ENCODE measurements at places on chromosomes 13 and 19. TPM values are rescaled to one million over a fixed set of nuclear protein-coding genes. Genes with fewer than 3 reads are reported as not detected.
A peak's percentile ranks its signal among the peaks of the same experiment; 100 is the strongest.

The CYP4F2 gene
- total RNA-seq, result not detected

The LRRC63 gene
- not detected for total RNA-seq

The FFAR2 gene
- not detected for total RNA-seq

The ZNF846 gene
- 19.0 TPM for total RNA-seq

The ZNF844 gene
- total RNA-seq, result 22.2 TPM

The UBXN6 gene
- total RNA-seq, result 47.9 TPM

The FAAP24 gene
- total RNA-seq, result 1.4 TPM

The C19orf47 gene
- 25.8 TPM for total RNA-seq

The PCDH20 gene
- 0.64 TPM for total RNA-seq

The ARGLU1 gene
- total RNA-seq, result 129 TPM

The MTRF1 gene
- total RNA-seq, result 15.2 TPM

- no peak for DNase-seq
Measured at GRCh38 chr13:36124236-36124822, 6.9 kb downstream of the DCLK1 start.

- DNase-seq, result no peak
Measured at GRCh38 chr13:35957241-35957731, 173.9 kb downstream of the DCLK1 start.

DNA sequence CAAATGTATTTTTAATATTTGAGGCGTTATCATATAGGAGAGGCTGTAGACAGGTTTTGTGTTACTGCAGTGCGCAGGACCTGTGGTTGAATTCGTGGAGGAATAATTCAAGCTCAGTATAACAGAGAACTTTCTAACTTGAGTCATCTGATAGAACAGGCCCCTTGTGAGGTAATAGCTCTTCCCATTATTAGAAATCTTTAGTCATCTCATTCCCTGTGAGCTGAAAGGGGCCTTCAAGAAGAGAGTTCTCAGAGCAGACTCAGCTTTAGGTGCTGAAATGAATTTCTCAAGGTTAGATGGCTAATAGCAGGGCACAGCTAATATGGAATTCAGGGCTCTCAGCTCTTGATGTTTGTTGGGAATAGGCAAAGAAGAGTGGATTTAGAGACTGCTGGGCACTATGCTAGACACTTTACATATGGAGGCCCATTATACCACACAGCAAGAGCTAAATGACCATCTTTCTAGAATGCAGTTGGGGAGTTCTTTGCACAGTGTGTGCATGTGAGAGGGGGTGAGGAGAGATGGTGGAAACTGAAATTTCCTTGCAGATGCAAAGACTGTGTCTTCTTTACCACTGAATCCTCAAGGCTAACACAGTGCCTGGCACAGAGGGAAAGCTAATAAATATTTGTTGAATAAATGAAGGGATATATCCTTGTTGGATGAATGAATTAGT, 89.5 kb downstream of the DGKH start:
- no peak for DNase-seq

GRCh38 chr13:35765941-35766340, 289.5 kb upstream of the MAB21L1 start:
- DNase-seq, result no peak

- DNase-seq, result no peak
Measured at GRCh38 chr13:32153056-32153455, 121.5 kb downstream of the FRY start.

DNA sequence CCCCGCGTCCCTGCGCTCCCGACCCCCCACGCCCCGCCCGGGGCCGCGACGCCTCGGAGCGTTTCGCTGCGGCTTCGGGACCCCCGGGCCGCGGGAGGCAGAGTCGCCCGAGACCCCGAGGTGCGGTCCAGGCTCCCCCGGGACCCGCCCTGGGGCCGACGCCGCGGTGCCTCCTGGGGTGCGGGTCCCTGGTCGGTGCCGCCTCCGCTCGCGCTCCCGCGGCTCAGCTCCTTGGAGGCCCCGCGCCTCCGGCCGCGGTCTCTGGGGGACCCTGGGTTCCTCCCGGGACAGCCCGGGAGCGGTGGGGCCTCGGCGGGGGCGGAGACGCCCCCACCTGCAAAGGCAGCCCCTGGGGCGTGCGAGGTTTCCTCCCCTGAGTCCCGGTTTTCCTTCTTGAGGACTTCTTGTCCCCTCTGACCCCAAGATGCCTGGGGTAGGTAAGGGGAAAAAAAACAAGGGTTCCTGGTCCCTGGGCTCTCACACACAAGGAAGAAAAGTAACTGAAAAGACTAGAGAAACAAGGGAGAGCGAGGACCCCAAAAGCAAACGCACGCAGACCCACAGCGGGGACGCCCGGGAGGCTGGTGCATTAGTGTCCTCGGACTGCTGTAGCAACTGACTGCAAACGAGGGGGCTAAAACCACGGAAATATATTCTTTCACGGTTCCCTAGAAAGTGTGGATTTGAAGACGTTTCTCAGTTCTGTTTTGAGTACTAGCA, 740 bp downstream of the ZNF555 start:
- peak; percentile 27 for DNase-seq

- no peak for DNase-seq
Measured at GRCh38 chr13:51828730-51829567, 16.0 kb downstream of the TMEM272 start.

DNA sequence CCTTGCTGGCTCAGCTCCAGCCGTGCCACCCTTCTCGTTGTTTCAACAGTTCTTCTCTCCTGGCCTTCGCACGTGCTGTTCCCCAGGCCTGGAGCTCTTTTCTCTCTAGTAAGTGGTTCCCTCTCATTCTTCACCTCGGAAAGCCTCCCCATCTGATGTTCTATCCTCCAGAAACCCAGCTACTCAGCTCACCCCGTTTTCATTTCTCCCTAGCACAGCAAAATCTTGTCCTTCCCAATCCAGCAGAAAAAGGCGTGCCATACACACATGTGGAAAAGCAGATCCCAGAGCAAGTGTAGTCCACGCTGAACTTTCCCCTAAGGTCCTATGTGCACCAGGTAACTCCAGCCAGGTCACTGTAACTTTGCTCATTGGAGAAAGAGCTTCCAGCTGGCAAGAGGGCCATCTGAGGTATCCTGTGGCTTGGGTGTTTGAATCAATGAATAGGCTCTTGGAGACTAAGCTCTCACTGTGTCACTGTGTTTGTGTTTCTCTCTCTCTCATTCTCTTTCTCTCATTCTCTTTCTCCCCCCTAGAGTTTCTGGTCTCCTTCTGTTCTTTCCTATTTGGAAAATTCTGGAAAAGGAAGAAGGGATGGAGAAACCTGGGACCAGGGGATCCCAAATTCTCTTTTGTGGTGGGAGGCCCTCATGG, 49.0 kb downstream of the COLGALT1 start:
- DNase-seq, result no peak

DNA sequence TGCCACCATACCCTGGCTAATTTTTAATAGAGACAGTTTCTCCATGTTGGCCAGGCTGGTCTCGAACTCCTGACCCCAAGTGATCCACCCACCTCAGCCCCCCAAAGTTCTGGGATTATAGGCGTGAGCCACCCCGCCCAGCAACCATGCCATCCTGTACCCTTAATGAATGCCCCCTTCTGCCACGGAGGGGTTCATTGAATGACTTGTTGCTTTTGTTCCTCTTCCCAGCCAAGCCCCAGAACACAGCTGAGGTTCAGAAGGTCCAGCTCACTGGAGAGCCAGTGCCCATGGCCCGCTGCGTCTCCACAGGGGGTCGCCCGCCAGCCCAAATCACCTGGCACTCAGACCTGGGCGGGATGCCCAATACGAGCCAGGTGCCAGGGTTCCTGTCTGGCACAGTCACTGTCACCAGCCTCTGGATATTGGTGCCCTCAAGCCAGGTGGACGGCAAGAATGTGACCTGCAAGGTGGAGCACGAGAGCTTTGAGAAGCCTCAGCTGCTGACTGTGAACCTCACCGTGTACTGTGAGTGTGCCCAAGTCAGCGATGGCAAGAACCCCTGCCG, 6.0 kb downstream of the PVR start:
- no peak for DNase-seq

- DNase-seq, result no peak
Measured at GRCh38 chr13:83508771-83509301, 373.4 kb downstream of the SLITRK1 start.

- no peak for DNase-seq
Measured at GRCh38 chr13:91904005-91904404, 505.6 kb downstream of the GPC5 start.

GRCh38 chr19:28914173-28914572, 298.8 kb downstream of the UQCRFS1 start:
- DNase-seq, result no peak

DNA sequence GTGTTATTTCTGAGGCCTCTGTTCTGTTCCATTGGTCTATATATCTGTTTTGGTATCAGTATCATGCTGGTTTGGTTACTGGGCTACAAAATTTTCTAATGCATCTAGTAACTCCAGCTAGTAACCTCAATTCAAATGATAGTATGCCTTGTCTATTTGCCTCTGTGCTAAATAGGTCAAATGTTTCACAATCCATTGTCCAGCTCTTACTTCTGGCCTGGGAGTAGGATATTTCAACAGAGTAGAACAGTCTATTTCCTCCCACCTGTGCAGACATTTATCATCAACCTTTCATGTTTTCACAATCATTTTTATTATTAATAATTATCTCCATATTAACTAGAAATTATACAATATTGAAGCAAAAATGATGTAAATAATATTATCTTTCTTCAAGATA, 18.1 kb upstream of the NDFIP2 start:
- no peak for DNase-seq

DNA sequence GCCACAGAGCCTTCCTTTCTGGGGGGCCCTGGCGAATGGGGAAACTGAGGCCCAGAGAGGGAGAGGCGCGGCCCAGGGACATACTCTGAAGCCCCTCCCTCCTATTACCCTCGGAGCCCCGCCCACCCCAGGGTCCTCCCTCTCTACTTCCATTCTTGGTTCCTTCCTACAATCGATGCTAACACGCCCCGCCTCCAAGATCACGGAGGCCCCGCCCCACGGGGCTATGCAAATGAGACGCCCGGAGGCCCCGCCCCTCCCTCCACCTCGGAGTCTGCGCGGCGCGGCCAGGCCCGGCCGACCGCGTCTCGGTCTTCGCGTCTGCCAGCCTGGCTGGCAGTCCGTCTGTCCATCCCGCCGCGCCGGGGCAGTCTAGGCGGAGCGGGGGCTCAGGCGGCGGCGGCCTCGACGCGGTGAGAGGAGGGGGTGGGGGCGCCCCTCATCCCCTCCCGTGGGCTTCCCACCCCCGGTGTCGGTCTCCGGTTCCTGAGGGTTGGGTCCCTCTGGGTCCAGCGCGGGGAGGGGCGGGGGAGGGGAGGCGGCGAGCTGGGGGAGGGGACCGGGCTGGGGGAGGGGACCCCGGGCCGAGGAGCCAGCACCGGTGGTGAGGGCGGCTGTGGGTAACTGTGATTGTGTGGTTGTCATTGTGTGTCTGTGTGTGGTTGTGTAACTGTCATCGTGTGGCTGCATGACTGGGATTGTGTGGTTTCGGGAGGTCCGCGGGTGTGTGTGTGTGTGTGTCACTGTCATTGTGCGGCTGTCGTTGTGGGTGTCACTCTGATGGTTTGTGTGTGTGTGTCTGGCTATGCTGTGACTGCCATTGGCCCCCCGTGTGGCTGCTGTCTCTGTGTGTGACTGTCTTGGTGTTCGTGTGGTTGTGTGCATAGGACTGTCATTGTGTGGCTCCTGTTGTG, at the start of gene PLPPR2:
Gene PLPPR2 (plus strand): TSS at position 273 of the 914 bp plus-strand sequence. CDS start 2,242 bp downstream, outside the sequence.
- peak; percentile 98 for DNase-seq

- DNase-seq, result no peak
Measured at GRCh38 chr19:41405776-41406175, 8.2 kb downstream of the BCKDHA start.

GRCh38 chr13:107838588-107839161, 376.7 kb downstream of the LIG4 start:
- DNase-seq, result no peak

DNA sequence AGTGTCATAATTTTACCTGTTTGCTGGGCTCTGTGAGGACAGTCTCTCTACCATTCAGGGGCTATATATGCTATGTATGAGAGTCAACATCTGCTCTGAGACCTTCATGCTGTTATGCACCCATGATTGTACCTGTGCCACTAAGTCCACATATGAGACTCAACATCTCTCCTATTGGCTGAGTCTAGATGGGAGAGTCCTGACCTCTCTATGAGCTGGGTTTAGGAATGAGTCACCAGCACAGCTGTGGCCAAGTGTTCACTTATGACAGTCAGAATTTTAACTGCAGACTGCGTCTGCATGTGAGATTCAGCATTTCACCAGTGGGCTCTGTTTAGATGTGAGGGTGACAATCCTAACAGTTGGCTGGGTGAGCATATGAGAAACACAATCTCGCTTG, 49.5 kb downstream of the ZNF729 start:
- no peak for DNase-seq

- no peak for DNase-seq
Measured at GRCh38 chr13:102293723-102294122, 108.1 kb downstream of the FGF14 start.
